Stimulated activated CD4-positive, alpha-beta T cell treated with anti-CD3 and anti-CD28 coated beads, Interleukin-12 subunit alpha, Interleukin-12 subunit beta, amount 100 ng/mL, for 4 hours (primary cell): ENCODE measurements at places on chromosomes 2 and 18.

- DNase-seq = no peak
Measured at GRCh38 chr2:40658941-40659340, 207.1 kb upstream of the SLC8A1 start.

DNA sequence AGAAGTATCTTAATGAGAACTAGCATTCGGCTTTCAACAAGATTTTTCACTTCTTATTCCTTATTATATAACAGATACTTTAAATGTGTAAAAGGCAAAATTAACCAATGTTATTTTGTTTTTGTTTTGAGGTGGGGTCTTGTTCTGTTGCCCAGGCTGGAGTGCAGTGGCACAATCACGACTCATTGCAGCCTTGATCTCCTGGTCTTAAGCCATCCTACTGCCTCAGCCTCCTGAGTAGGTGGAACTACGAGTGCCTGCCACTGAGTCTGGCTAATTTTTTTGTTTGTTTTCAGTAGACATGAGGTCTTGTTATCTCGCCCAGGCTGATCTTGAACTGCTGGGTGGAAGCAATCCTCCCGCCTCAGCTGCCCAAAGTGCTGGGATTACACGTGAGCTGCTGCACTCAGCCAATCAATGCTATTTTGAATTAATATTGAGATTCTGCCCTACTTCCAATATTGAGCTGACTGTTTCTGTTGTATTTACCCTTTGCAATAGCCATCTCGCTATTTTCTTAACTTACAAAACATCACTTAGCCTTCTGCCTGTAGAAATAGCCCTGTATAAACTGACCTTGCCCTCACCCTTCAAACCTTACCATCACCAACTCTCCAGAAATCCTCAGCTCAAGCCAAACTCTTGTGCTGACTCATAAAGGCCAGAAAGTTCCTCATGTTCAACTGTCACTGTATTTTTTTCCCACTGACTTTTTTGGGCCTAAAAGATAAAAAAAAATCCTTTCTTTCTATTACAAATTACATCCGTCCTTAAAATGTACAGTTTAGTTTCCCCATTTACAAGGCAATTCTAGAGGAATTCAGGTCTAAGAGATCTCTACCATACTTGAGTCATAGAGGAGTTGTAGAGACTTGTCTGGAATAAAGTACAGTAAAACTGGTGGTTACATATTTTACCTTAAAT, 94.3 kb downstream of the OLA1 start:
- DNase-seq = no peak

DNA sequence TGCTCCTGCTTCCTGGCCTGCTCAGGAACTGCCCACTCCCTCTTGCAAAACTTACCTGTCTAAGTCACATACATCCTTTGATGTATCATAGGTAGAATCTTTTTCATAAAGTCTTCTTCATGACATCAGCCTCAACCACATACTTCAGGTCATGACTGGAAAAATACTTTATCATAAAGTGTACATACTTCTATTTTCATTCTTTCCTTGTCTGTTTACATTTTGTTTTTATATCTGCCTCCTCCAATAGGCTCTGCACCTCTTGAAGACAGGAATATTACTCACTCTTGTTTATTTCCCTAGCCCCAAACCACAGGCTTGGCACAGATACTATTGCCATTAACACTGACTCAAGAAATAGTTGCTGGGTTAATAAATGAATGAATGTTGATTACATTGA, 43.6 kb upstream of the ZNF804A start:
- DNase-seq = no peak

DNA sequence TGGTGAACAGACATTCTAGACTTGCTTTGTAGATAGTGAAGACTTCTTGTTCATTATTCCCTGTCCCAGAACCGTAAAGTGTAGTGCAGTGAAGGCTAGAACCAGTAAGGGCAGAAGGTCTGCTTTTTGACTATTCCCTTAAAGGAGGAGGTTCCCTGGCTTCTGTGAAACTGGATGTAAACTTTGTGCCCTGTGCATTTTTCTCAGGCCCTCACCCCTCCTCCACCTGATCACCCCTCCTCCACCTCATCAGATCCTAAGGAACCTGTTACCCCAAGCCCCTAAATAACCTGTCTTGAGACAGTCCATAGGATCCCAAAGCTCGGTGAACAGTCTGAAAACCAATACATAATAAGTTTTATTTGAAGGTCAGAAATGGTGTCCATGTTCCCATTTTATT, 33.7 kb downstream of the SFT2D3 start:
- DNase-seq = no peak

- no peak for DNase-seq
Measured at GRCh38 chr2:172677363-172677762, 58.3 kb upstream of the RAPGEF4 start.

DNA sequence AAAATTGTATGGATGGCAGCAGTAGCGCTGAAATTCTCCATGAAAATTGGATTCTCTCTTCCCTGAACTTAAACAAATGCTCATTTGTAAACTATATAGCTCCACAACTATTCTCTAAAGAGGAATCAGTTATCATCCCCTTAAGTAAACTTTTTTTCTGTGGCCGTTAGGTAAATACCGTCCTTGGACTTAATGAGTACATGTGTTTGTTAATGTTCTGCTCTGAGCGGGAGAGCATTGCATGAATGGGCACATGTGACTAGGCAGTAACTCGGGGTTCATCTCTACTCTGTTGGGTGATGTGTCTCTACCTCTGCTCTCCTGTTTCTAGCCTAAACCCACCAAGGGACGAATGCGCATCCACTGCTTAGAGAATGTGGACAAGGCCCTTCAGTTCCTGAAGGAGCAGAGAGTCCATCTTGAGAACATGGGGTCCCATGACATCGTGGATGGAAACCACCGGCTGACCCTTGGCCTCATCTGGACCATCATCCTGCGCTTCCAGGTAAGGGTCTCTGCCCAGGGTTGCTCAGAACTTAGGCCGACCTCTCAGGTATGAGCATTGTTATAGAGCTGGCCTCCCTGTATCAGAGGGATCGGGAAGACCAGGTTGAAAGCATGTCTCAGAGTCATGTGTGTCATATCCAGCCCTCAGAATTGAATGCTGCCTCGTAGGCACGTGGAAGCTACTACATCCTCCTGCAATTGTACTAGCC, 111.5 kb upstream of the EML6 start:
- DNase-seq = no peak

DNA sequence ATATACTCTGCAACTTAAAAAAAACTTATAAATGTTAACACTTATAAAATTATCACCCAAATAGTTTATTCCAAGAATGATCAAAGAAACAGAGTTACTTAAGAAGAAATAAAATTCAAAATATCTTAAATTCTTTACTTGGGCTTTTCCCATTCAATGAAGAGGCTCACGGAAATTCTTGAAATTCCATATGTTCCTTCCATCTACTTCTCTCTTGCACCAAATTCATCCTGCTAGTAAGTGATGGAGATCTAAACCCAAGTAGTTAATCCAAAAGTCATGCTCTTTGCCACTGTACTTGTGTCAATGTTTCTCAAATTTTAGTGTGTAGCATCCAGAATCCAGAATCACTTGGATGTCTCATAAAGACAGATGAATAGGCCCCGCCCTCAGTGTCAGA, 465.9 kb downstream of the TXNL1 start:
- DNase-seq = no peak

DNA sequence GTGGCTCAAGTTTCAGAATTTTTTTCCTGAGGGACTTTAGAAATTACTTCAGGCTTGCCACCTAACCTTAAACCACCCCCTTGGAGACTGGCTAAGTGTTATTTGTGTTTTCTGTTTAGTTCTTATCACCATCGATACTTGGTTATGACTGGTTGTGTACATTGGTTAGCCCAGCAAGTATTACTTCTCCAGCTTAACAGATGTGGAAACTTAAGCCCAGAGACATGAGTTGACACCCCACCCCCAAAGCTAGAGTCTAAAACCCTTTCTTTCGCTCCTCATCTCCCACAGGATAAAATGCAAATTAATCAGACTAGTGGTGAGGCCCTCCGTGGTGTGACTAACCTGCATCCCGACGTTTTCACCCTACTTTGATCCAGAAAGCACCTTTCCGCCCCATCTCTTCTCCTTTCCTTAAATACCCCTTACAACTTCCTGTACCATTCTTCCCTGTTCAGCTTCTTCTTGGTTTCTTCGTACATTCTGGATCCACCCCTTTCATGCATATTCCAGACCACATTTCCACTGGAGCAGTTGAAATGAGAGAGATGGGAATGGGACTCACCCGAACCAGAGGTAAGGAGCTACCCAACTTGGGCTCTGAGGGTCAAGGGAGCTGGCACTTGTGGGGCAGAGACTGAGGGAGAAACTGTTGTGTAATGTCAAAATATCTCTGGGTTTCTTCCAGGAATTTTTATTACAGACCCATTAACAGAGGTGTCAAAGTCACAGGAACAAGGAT, 819 bp upstream of the MAP3K2 start:
- no peak for DNase-seq

DNA sequence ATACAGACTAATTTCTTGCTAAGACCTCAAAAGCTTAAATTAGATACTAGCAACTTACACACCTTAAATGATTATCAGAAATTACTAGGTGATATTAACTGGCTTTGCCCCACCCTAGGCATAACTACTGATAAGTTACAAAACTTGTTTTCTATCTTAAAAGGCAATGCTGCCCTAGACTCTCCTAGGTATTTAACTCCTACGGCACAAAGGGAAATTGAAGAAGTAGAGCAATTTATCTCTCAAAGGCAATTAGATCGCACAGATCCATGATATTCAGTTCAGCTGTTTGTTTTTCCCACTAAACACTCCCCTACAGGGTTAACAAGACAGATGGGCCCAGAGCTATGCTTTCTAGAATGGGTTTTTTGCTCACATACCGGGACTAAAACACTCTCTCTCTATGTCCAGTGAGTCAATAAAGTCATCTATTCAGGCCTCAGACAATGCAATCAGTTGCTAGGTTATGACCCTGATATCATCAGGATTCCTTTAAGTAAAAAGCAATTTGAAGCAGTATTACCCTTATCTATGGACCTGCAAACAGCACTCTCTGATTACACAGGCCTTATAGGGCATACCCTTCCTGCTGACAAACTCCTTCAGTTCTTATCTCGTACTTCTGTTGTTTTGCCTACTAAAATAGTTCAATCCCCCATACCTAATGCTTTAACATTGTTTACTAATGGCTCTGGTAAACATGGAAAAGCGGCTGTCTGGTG, 14.3 kb downstream of the MAP3K2 start:
- DNase-seq = no peak

- no peak for DNase-seq
Measured at GRCh38 chr2:121858369-121858768, 102.9 kb downstream of the TSN start.

- no peak for DNase-seq
Measured at GRCh38 chr2:113818382-113818951, 62.0 kb upstream of the SLC35F5 start.

GRCh38 chr2:168181825-168182224, 65.6 kb downstream of the STK39 start:
- no peak for DNase-seq
